ENCODE measurements at places on chromosomes 13 and 19.

DNA sequence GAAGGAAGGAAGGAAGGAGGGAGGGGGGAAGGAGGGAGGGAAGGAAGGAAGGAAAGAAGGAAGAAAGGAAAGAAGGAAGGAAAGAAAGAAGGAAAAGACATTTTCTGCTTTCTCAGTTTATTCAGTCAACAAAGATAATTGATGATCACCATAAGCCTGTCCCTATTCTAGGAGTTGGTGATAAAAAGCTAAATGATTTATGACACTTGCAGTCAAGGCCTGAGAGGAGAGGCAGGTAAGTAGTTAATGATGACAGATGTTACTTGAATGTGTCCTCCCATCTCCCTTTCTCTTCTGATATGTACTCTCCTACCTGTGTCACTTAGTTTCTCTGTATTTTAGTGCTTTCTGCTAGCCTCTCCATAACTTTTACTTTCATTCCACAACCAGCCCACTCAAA is 141.3 kb downstream of the SLITRK6 start:
- no peak for DNase-seq

GRCh38 chr19:5220866-5221265 is 119.7 kb downstream of the PTPRS start:
- DNase-seq: no peak

- DNase-seq: no peak
Observed at GRCh38 chr19:5844456-5845433, 5.2 kb upstream of the FUT6 start.

- DNase-seq: no peak
Observed at GRCh38 chr13:25529425-25529824, 157.7 kb downstream of the ATP8A2 start.

GRCh38 chr13:91302111-91302510 is 45.4 kb upstream of the MIR17HG start:
- DNase-seq: no peak

DNA sequence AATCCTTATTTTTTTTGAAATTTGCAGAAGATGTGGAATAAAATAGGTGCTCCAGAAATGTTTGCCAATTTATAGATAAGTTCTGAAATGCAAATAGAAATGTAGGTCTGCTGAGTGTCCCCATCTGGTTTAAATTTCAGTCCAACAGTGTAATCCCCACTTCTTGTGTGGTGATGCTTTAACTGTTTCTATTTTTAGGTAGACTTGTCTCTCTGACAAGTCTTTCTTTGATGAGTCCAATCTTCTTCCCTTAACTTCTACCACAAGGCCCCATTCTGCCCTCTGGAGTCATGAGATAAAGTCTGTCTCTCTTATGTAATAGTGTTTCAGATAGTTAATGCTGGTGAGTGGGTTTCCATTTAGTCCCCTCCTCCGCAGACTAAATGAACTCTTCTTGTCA is 390.4 kb downstream of the RFC3 start:
- DNase-seq: no peak

DNA sequence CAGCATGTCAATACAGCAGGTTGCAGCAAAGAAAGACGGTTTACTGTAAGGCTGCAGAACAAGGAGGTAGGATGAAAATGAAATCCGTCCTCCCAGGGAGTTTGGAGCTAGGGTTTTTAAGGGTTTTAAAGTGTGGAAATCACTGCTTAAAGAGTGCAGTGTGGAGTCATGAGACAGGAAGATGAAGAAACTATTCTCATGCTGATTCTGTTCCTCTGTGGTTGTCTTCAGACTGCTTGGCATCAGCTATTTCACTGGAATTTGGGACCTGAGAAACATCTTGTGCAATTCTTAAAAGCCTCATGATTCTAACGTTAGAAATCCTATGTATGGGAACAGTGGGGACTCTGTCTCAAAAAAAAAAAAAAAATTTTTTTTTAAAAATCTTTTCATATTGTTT is 11.4 kb downstream of the ZNF331 start:
- no peak for DNase-seq

DNA sequence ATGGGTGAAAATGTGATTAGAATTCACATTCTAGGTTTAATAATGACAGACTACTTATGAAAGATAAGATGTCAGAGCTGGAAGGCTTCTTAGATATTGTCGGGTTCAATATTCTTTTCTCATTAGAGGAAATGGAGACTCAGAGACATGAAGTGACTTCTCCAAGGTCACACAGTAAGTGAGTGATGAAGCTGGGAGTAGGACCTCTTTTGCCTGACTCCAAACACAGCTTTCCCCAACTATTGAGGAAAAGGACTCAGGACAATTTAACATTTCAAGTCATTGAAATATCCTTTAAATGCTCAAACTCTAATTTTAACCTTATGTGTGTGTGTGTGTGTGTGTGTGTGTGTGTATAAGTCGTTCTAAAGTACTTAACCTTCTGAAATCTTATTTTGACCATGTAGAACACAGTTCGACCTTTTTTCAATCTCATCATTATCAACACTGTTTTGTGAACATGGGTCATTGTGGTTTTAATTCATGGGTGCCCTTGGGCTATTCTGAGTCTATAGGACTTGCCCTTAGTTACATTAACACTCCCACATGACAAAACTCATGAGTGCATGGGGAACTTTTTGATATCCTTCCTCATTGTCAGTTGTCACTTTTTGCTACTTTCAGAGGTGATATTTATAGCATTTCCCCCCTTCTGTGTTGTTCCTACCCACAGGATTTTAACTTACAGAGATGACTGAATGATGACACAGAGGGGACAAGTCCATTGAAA is 53.0 kb downstream of the LRCH1 start:
- no peak for DNase-seq

- DNase-seq: no peak
Observed at GRCh38 chr19:30155381-30156200, 213.6 kb downstream of the URI1 start.

- no peak for DNase-seq
Observed at GRCh38 chr13:84126671-84127171, 244.4 kb upstream of the SLITRK1 start.

GRCh38 chr13:113776231-113777125 is 17.5 kb downstream of the TMEM255B start:
- DNase-seq: no peak

- no peak for DNase-seq
Observed at GRCh38 chr19:11138601-11139300, 16.8 kb downstream of the SPC24 start.

DNA sequence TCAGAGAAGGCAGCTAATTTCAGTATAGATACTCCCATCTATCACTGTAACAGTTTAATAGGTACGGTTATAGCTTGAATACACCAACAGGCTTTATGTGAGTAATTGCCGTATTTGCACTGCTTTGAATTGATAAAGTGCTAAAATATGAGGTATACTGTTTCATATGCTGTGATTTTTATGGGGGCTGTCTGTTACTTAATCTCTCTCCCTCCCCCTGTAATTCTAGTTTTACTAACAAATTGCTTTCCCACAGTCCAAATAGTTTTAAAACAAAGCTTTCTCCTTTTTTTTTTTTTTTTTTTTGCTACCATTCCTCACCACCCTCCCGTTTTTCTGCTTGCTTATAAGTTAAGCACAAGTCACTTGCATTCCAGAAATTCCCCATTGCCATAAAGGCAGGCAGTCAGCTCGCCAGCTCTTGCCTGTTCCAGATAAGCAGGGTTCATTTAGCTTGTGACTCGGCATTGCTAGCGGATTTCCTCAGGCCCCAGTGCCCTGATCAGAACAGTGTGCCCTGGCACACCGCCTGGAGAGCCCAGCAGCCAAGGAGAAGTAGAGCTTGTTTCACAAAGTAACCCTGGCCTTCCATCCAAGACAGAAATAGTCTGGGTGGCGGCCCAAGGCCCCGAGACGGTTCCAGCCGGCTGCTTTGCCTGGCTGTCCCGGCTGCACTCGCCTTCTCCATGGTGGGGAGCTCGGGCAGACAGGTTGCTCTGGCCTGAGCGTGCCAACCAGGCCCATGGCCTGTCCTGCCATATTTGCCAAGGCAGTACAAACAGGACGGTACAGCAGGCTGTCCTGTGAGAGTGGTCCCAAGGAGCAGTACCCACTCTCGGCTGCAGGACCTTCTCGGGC is 43.5 kb upstream of the NPAS1 start:
- no peak for DNase-seq

- DNase-seq: peak; percentile 13
Observed at GRCh38 chr19:36113894-36114720, 568 bp downstream of the POLR2I start.

- DNase-seq: no peak
Observed at GRCh38 chr19:40530091-40530901, 46.4 kb upstream of the SHKBP1 start.

DNA sequence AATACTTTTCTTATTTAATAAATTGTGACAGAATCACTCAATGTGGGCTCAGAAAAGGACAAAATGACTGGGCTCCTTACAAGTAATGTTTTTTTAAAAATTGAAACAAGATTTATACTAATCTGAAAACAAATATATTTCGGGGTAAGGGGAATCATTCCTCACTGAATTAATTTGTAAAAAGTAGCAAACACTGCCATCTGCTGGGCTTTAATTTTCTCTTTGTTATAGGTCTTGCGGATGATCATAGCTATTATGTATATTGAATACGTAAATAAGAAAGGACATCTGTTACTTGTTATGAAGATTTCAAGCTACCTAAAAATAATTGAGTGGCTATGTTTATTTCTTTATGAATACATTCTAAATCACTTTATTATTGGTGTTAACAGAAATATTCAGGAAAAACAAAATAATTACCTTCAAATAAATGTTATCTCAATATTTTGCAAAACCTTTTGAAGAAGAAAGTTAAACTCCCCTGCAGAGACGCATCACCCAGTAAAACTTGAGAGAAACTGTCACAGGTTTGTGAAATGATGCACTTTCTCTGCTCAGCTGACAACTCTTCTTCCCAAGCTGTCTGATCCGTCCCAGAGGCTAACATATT is 17.8 kb upstream of the ENOX1 start:
- DNase-seq: no peak

- DNase-seq: no peak
Observed at GRCh38 chr13:108786456-108787200, 157.2 kb downstream of the MYO16 start.

- no peak for DNase-seq
Observed at GRCh38 chr13:101205408-101205807, 210.9 kb downstream of the NALCN start.

GRCh38 chr13:39567569-39567968 is 35.4 kb downstream of the LHFPL6 start:
- DNase-seq: no peak

DNA sequence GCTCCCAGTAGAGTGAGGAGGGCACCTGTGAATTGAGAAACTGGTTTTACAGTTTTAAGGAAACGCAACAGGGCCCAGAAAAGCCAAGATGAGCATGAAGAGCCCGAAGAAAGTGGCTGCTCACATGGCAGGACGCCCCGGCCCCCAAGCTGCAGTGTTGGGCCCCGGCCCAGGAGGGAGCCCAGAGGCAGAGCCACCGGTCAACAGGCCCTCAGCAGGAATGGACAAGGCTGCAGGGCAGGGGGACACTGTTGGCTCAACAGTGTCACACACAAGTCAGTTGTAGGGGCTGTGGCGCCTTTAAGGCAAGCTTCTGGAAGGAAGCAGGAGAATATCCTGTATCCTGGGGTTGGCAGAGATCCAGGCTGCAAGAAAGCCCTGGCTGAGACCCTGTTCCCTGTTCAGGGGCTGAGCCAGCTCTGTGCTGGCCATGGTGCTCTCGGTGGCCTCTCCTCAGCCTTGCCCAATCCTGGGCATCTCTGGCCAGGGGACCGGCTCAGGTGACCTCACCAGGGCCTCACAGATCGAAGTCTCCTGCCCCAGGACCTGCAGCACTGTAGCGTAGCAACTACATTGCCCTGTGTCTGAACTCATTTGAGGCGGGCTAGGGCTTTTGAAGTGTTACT is 28.0 kb downstream of the UPF1 start:
- no peak for DNase-seq

DNA sequence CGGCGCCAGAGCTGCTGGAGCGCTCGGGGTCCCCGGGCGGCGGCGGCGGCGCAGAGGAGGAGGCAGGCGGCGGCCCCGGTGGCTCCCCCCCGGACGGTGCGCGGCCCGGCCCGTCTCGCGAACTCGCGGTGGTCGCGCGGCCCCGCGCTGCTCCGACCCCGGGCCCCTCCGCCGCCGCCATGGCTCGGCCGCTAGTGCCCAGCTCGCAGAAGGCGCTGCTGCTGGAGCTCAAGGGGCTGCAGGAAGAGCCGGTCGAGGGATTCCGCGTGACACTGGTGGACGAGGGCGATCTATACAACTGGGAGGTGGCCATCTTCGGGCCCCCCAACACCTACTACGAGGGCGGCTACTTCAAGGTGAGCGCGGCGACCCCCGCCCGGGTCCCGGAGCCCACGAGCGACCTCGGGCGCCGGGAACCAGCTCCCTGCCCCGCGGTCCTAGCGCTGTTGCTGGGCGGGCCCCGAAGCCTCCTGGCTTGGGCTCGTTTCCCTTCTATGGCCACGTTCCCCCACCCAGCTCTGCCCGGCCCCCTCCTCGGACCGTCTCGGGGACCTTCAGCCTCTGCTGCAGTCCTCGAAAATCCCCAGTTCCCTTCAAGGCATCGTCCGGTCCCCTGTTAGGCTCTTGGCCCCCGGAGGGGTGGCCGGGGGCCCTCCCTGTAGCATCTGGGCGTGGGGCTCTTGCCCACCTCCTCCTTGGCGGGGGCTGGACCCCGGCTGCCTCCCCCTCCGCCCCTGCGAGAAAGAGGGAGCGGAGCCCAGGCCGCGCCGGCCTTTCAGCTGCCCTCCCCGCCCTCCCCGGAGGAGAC is at the start of gene CDC34:
TSS of gene CDC34 (plus strand) at position 8 of the 808 bp plus-strand sequence. CDS start at position 180, 172 bp downstream.
- no peak for DNase-seq

- DNase-seq: no peak
Observed at GRCh38 chr13:109196948-109197347, 567.5 kb downstream of the MYO16 start.

DNA sequence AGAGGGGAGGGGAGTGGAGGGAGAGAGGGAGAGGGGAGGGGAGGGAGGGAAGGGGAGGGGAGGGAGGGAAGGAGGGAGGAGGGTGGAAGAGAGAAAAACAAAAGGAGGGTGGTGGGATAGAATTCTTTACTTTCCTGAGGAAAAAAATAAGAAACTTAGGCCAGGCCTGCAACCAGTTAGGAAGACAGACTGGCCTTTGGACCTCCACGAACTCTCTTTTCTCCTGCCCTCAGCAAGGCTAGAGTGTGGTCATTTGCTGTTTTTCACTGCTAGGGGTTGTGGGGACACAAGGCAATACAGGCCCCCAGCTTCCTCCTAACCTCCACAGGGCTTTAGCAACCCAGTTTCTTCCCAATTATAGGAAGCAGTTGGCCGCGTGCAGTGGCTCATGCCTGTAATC is 4.2 kb downstream of the CCDC8 start:
- no peak for DNase-seq

DNA sequence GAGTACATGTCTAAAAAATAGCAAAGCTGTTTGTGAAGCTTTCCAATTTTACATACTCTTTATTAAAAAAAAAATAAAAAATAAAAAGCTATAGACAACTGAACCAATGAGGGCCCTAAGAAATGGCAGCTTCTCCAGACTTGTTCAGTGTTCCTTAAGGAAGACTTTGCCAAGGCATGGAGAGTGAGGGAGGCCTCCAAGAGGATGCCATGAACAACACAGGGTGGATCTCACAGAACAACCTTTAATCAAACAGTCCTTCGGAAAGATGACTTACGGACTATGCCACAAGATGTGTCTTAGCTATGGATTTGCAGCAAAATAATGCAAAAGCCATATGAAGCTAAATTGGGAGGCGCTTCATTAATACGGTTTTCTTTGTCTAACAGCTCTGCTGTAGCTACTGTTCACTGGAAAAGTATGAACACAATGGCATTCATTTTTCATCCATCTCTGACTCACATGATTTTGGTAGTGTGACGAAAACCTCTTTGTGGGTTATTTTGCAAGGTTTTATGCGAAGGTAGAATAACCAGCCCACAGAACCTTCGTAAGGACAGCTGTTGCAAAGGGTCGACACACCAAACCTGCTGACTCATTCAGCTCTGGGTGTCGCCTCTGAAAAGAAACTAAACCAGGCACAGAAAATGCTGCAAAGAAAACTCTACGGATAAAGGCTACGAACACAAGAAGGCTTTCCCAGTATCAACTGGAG is 27.7 kb downstream of the EFNB2 start:
- DNase-seq: no peak
